Naive thymus-derived CD8-positive, alpha-beta T cell (primary cell): ENCODE measurements at places on chromosomes 6 and 20. TPM values are rescaled to one million over a fixed set of nuclear protein-coding genes. Genes with fewer than 3 reads are reported as not detected.

Gene VPS16
- polyA plus RNA-seq: 39.3 TPM

Gene MCCD1
- not detected for polyA plus RNA-seq

Gene DEFB128
- not detected for polyA plus RNA-seq

Gene RARS2
- polyA plus RNA-seq: 27.1 TPM

Gene MAK
- 0.09 TPM for polyA plus RNA-seq

Gene OVOL2
- not detected for polyA plus RNA-seq
